Activated CD4-positive, CD25-positive, alpha-beta regulatory T cell (primary cell): ENCODE measurements at places on chromosomes 5 and 9.

- no peak for DNase-seq
Measured at GRCh38 chr9:111938427-111938800, 41.8 kb downstream of the UGCG start.

GRCh38 chr5:136033234-136033633, 4.4 kb downstream of the TGFBI start:
- no peak for DNase-seq

DNA sequence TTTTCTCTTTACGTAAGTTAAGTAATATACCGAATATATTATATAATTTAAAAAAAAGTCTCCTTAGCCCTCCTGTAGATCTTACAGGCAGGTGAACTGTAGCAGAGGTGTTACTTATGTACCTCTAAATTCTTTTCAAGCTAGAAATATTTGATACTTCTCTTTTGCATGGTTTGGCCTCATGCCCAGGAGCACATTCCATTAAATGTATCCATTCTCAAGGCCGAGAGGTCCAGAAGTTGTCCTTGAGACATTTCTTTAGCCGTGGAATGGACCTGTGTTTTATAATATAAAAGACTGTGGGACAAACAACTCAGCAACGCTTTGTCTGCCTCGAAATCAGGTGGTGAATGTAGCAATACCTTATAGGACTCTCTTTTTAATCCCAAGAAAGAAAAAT, 184.5 kb downstream of the TRIO start:
- DNase-seq: no peak

DNA sequence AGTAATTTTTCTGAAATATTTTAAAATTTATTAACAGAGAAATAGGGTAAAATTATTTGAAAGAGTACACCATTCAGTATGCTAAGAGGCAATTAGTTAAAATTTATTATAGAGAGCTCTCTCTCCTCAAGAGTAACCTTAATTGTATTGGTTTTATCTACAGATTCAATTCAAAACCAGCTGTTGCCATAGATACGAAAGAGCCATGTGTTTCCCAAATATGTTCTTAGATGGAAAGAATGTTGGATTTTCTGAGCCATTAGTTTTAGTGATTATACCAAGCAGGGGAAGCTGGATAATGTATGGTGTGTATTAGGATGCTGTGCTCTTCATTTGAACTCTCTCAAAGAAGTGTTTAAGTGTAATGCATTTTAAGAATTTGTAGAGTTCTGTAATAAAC, 27.8 kb downstream of the C7 start:
- DNase-seq: no peak

GRCh38 chr9:127833555-127833954, 20.9 kb downstream of the ENG start:
- no peak for DNase-seq

- no peak for DNase-seq
Measured at GRCh38 chr5:76180814-76181805, 97.9 kb downstream of the SV2C start.

GRCh38 chr5:180172447-180173197, 36.4 kb downstream of the RASGEF1C start:
- no peak for DNase-seq

DNA sequence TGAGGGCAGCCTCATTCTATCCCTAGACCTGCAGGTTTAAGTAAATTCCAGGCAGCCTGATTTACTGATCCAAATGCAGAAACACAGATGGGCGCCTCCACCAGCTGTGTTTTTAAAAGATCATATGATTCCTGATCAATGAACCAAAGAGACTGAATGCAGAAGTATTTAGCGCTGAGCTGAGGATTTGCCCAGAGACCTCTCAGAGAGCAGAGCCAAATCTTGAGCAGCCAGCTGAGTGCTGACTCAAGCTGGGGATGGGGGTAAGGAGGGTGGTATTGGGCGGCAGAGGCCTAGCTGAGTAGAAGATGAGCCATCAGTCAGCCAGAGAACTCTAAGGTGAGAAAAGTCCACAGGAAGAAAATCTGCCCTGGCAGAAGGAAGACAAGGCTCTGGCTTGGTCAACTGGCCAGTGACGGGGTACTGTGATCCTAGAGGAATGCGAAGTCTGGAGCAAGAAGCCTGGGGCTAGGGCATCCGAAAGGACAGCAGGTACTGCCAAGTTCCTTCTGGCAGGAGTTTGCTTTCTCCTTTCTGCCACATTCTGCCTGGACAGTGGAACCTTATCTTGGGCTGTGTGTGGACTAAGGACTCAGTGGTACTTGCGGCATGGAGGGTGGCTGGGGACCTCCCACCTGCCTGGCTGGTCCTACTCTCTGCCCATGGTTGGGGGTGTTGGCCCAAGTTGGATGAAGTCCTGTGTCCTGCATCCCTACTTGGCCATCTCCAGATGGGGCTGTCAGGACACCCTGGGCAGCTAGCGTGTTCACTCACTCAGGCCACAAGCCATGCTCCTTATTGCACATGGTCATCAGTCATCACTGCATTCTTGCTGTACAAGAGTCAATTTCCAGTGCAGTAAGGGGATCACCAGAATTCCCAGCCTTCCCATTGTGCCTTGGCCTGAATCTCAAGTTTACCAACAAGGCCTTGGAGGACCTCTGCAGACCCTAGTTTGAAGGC, 34.5 kb upstream of the CDKN2AIPNL start:
- no peak for DNase-seq

DNA sequence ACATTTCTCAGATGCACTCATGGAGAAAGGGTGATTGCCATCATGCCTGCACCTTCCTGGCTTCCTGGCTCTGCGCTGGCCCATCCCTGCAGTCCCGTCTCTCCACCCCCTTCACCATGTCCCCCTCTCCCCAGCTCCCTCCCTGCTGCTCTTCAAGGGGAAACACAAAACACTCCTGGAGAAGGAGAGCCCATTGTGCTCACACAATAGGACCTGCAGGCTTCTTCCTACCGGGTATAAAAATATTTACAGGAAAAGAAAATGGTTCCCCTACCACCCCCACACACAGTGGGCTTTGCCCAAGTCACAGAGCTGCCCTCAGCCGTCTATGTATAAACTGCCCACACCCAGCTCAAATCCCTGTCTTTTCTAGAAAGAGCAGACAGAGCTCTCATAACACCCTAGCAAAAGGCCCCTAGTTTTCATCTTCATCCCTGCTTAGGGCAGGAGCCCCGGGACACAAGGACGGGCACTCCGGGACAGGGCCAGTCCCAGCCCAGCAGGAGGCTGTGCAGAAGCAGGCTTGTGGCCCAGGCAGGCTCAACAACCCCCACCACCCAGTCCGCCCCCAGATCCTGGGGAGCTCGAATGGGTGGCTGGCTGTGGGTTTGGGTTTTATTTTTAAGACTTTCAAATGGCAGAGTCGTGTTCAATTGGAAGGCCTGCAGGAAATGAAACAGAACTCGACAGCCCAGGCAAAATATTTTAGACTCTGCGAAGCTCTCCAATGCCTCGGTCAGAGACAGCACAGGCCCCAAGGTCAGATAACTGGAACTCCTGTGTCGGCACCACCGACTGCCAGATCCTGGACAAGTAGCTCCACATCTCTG, 77.3 kb downstream of the LRSAM1 start:
- no peak for DNase-seq

GRCh38 chr5:136020001-136020382, 8.8 kb upstream of the TGFBI start:
- no peak for DNase-seq

GRCh38 chr5:32753051-32753450, 41.9 kb downstream of the NPR3 start:
- DNase-seq: no peak
